ENCODE measurements at places on chromosomes 6 and 20.

- H3K4me1 ChIP-seq, result peaks cover 12% of the 10 kb centered on the region
- H3K36me3 ChIP-seq, result no peaks in the 10 kb centered on the region
- H3K27ac ChIP-seq, result no peak overlapping the region
- H3K27me3 ChIP-seq, result no peaks in the 10 kb centered on the region
These were observed 20.2 kb downstream of the MYLK4 start for GRCh38 chr6:2730353-2731107.

- peaks cover 4% of the 10 kb centered on the region for H3K4me1 ChIP-seq
- H3K27me3 ChIP-seq, result no peaks in the 10 kb centered on the region
- no peaks in the 10 kb centered on the region for H3K36me3 ChIP-seq
These were observed 90.6 kb upstream of the SYNDIG1 start for GRCh38 chr20:24378661-24379483.

GRCh38 chr6:2517855-2518473, 232.8 kb downstream of the MYLK4 start:
- no peaks in the 10 kb centered on the region for H3K36me3 ChIP-seq
- H3K27ac ChIP-seq, result no peak overlapping the region
- no peak for DNase-seq

DNA sequence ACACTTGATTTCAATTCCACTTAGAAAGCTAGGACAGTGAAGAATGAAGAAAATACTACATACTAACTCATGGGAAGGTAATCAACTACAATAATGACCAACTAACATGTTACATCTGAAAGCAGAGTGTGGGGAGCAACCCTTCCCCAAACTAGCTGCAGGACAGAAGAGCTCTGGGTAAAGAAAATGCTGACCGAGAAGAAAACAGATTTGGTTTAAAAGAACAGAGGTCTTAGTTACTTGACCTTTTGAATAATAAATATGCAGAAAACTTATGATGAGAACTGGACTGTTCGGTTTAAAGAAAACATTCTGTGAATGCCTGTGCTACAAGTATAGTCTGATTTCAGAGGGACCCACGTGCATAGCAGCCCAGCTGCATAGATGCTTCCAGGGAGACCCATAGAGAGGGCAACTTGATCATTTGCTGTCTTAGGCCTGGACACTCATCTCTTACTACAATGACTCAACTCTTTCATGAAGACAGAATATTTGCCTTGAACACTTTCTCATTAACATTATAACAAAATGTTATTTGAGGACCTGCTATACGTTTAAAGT, 53.5 kb downstream of the RALGAPA2 start:
- H3K27ac ChIP-seq, result no peak overlapping the region
- H3K27me3 ChIP-seq, result no peaks in the 10 kb centered on the region
- H3K4me1 ChIP-seq, result no peaks in the 10 kb centered on the region
- H3K36me3 ChIP-seq, result no peaks in the 10 kb centered on the region
- no peak for DNase-seq

DNA sequence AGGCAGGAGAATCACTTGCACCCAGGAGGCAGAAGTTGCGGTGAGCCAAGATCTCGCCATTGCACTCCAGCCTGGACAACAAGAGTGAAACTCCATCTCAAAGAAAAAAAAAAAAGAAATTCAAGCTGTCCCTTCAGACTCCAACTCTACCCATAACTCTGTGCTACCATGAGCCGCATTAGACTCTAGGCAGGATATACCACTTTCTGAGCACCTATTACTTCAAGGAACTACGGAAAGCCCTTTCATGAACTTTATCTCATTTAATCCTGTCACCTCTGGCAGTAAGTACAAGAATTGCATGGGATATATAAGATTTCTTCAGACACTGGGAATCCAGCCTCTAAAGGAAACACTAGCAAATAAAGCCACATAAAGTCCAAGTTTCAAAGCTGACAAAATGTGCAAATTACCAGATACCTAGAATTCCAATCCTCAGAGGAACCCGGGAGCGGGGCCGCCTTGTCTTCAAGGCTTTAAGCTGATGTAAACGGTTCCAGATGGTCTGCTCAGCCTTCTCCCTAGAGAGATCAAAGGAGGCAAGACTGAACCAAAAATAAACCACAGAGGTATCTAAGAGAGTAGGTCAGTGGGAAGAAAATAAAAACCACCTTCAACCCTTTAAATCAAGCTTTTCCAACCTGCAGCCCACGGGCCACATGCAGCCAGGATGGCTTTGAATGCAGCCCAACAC, 9.4 kb downstream of the CDK5RAP1 start:
- H3K27me3 ChIP-seq, result no peaks in the 10 kb centered on the region
- H3K27ac ChIP-seq, result no peak overlapping the region
- peaks cover 26% of the 10 kb centered on the region for H3K36me3 ChIP-seq
- DNase-seq, result no peak

DNA sequence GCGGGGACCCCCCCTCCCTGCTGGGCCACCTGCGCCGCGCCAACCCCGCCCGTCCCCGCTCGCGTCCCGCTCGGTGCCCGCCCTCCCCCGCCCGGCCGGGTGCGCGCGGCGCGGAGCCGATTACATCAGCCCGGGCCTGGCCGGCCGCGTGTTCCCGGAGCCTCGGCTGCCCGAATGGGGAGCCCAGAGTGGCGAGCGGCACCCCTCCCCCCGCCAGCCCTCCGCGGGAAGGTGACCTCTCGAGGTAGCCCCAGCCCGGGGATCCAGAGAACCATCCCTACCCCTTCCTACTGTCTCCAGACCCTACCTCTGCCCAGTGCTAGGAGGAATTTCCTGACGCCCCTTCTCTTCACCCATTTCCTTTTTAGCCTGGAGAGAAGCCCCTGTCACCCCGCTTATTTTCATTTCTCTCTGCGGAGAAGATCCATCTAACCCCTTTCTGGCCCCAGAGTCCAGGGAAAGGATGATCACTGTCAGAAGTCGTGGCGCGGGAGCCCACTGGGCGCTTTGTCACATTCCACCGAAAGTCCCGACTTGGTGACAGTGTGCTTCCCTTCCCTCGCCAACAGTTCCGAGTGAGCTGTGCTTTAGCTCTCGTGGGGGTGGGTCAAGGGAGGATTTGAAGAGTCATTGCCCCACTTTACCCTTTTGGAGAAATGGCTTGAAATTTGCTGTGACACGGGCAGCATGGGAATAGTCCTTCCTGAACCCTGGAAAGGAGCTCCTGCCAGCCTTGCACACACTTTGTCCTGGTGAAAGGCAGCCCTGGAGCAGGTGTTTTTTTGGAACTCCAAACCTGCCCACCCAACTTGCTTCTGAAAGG, 2.1 kb downstream of the VEGFA start:
- peaks cover 2% of the 10 kb centered on the region for H3K4me1 ChIP-seq
- H3K27ac ChIP-seq, result no peak overlapping the region
- peak overlapping the region; percentile 41 for H3K4me3 ChIP-seq
- no peaks in the 10 kb centered on the region for H3K27me3 ChIP-seq
- H3K36me3 ChIP-seq, result peaks cover 4% of the 10 kb centered on the region

All from common myeloid progenitor, CD34-positive (primary cell).